GM04504 (cell line): ENCODE measurements at places on chromosomes 3 and 15.
A peak's percentile ranks its signal among the peaks of the same experiment; 100 is the strongest.

GRCh38 chr15:99918072-99918471 lies 184.8 kb upstream of the LYSMD4 start:
- no peak for DNase-seq

GRCh38 chr3:100210772-100211135 lies 50.0 kb upstream of the TBC1D23 start:
- DNase-seq: peak; percentile 85

GRCh38 chr3:98013411-98014267 lies 21.5 kb downstream of the GABRR3 start:
- DNase-seq: no peak

DNA sequence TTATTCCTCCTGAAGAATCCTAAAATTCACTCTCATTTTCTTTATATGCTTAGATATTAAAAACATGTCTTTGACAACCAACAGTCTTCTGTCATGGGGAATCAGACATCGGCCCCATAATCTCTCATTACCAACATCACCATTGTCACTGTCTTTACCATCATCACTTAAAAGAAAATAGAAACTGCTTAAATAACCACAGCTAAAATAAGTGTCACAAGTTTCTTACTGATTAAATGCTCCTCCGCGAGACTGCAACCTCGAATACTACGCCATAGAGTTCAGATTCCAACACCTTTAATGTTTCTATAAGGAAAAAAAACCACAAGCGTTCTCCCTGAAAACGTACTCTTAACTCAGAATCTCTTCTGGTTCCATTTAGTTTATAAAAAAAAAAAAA lies 977.5 kb upstream of the CFAP20DC start:
- no peak for DNase-seq

- no peak for DNase-seq
Observed at GRCh38 chr3:146501752-146502151, 32.4 kb upstream of the PLSCR2 start.

DNA sequence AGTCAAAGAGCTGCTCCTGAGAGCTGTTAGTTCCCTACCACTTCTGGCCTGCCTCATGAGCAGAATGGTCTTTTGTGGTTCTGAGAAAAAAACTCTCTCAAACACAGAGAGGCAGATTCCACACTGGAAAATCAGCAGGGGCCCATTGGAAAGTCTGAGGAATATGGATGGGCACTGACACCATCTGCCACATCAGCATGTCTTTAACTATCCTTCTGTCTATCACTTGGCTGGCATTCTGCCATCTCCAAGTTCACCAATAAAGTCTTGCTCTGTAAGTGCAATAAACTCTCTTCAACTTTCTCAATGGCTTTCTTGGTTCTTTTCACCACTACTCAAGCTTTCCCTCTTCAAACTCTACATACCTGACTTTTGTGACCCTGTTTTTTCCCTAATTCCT lies 101.3 kb upstream of the GALNT15 start:
- no peak for DNase-seq

DNA sequence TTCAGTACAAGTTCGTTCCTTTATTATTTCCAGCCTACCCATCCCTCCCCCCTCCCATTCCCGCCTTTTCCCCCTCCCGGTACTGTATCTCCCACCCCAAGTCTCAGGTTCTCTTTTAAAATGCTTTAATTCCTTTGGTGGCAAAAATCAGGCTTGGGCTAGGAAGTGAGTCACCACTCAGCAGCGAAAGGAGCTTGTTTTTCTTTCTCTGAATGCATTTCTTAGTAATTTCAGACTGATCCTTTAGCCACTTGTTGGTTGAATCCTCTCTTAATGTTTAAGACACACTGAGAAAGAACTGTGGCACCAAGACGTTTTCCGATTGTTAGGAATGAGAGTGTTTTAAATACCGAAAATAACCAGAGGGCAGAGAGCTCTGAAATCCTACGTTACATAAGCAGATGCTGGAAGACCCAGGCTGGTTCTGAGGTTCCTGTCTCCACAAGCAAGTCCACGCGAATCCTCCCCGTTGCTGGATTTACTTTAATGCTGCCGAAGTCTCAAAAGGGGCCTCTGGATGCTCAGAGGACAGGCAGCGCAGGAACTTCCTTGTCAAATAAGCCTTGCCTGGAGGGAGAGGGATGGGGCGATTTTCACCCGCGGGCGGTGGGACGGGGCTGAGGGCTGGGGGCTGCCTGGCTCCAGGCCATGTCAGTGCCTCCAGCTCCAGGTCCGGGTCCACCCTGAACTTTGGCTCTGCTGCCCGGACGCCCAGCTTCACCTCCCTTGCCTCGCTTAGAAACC lies 854 bp upstream of the COL8A1 start:
- DNase-seq: no peak
